Hippocampal formation (tissue), 2 donors: ENCODE measurements at places on chromosomes 7 and 10.

DNA sequence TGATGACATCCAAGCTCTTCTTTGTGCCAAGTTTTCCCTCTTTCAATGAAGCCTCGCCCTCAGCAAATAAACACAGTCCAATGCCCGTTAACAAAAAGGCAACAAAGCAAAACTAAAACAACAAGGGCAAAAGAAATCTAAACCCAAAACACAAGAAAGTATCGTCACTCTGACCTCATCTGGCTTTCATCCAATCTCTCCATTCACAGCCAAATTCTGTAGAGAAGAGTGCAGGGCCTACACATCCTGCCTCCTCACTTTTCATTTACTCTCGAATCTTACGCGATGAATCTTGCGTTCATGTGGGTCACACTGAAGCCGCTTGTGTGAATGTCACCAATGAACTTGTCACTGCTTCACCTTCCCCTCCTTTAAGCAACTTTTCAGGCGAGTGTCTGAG is 15.9 kb upstream of the AKR1E2 start:
- no peak for DNase-seq

DNA sequence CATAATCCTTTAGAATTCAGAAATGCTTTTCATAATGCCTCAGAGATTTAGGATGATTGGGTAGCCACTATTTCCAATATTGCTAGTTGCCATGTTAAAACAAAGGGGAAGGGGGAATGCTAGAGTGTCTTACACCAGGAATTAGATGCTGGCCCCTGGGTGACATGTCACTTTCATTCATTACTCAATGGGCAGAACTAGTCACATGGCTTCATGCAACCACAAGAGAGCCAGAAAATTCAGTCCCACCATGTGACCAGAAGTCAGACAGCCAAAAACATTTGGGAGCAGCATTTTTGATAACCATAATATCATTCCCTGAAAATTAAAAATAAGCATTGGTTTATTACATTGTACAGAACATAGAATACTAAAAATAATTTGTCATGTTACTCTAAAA is 81.2 kb downstream of the CREB5 start:
- no peak for DNase-seq

DNA sequence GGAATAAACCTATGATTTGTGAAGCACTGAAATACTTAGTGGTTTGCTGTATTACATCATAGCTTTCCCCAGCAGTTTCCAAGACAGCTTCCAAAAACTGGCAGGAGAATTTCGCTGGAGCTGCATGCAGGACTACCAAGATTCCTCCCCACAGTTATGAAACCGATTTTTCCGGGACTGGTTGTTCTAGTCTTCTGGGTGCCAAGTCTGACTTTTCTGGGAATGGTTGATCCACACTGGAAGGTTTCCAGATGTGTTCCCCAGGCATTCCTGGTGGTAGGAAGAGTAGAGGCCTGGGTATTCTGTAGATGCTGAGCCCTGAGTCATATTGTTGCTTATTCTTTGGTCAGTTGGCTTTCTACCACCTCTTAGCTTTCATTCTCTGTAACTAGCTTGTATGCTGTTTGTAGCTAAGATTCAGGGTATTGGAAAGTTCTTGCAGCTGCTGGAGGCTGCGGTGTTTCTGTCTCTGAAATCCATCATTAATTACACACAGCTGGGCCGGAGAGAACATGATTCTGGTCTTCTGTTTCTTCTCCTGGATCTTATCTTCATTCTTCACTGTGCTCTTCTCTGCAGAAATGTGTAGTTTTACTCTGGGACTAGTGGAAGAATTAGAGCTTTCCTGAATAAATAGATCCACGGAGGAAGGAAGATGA is 6.3 kb downstream of the ABCC2 start:
- DNase-seq = peak; percentile 18

DNA sequence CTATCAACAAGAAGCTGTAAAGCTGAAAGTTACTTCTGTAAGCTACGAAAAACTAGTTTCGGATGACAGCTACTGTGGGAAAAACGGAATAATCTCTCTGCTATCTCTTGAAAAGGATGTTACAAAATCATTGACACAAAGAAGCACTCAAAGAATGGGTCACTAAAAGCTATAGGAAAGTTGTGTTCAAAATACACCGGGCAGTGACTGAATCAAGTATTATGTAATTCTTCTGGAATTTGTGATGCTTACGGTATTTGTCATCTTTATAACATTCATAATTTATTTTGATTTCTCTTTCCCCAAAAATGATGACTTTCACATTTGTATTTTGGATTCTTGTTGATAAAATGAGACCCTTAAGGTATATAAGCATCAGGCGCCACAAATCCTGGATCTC is 112.1 kb upstream of the KLF6 start:
- DNase-seq = no peak

- DNase-seq = no peak
Measured at GRCh38 chr10:23322082-23322481, 22.5 kb downstream of the C10orf67 start.

GRCh38 chr7:136652635-136653370 is 215.6 kb upstream of the CHRM2 start:
- no peak for DNase-seq

GRCh38 chr7:43196379-43196778 is 83.9 kb downstream of the HECW1 start:
- no peak for DNase-seq

- no peak for DNase-seq
Measured at GRCh38 chr7:135757719-135758411, 9.3 kb upstream of the FAM180A start.

DNA sequence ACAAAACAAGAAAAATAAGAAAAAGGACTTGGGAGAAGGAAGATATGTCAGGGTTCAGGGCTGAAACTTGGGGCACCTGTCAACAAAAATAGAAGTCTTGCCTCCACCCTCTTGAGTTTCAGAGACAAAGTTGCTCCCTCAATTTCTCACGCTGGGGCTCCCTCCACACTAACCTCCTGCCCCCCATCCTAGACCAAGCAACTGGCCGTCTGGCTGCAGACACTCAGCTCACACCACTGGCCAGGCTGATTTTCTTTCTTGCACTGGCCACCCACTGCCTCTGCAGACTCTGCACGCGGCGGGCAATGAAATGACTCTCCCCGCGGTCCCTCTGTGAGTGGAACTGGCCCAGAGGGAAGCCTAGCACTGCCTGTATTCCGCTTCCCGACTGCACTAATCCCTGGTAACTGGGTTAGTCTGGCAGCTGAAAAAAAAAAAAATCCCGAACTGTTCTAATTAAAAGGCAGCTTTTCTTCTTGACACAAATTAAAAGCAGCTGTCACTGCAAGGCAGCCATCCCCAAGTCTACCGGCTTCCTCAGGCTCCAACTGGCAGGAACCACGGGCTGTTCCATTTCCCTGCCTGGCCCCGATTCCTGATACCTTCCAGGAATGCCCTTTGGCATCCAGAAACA is 83.5 kb downstream of the SPDYE5 start:
- no peak for DNase-seq

DNA sequence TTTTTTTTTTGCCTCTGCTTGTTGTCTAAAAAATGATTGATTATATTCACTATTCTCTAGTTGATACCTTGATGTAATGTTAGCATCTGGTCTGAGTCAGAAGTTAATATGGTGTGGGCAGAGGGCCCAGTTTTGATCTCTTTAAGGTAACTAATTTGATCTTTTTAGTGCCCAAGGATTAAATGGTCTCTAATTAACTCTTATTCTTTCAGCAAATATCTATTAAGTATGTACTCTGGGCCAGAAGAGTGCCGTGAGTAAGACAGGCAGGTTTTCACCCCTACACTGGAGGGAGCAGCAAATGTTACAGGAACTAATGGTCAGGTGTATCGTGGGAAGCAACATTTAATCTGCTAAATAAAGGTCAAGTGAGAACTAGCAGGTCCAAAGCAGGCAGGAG is 144.6 kb upstream of the COL1A2 start:
- DNase-seq = no peak

GRCh38 chr10:4234661-4235060 is 449.7 kb upstream of the KLF6 start:
- no peak for DNase-seq

GRCh38 chr7:157301610-157302120 is 35.1 kb upstream of the DNAJB6 start:
- no peak for DNase-seq

DNA sequence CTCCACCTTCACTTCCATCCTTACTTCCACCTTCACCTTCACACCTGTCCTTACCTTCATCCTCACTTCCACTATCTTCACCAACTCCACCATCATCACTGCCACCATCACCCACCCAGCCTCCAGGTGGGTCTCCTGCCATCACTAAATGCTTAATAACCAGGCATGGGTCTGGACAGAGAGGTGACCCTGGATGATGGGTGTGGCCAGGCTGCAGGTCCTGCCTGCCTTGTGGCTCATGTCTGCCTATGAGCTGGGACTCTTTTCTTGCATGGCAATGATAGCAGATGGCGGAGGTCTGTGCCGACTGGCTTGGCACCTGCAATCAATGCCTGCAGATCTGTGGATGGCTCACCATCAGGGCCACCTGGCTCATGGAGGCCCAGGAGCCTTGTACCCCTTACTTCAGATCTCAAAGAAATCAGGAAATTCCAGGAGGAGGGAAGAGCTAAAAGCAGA is 60.1 kb upstream of the ELN start:
- DNase-seq = no peak

- DNase-seq = no peak
Measured at GRCh38 chr7:128221929-128222403, 19.1 kb upstream of the LEP start.
